ENCODE measurements at places on chromosomes 3 and 15. TPM values are rescaled to one million over a fixed set of nuclear protein-coding genes. Genes with fewer than 3 reads are reported as not detected.

Gene KCNH8
- total RNA-seq = 3.5 TPM

Gene ARNT2
- total RNA-seq = 57.1 TPM

DNA sequence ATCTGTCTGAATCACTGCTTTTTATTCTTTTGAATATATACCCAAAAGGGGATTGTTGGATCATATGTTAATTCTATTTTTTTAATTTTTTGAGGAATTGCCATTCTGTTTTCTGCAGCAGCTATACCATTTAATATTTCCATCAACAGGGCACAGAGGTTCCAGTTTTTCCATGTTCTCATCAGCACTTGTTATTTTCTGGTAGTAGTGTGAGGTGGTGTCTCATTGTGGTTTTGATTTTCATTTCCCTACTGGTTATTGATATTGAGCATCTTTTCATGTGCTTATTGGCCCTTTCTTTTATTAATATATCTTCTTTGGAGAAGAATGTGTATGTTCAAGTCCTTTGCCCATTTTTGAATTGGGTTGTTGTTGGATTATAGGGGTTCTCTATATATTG is 68.1 kb downstream of the PDE8A start:
- no peak overlapping the region for H3K27ac ChIP-seq
- peaks cover 2% of the 10 kb centered on the region for H3K36me3 ChIP-seq
- H3K27me3 ChIP-seq = no peaks in the 10 kb centered on the region
- DNase-seq = no peak
- H3K4me3 ChIP-seq = no peak overlapping the region
- H3K4me1 ChIP-seq = no peaks in the 10 kb centered on the region

Gene WDR93
- not detected for total RNA-seq

DNA sequence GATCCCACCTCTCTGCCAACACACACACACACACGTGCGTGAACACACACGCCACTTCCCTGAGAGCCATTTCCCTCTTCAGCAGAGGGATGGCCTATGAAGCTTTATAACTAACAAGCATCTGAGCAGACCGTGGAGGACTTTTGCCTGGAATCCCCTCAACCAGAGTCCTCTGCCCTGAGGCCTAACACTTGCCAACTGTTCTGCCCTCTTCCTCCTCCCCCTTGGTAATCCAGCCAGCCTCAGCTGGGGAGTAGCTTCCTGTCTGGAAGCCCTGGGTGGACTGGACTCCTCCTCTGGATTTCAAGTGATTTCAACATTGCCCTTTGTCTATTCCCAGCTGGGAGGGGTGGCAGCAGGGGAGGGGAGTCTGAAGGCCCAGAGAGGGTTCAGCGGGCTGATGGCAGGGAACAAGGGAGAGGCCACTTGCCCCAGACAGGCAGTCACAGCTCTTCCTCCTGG is 68.4 kb upstream of the HACD2 start:
- no peaks in the 10 kb centered on the region for H3K27me3 ChIP-seq
- H3K27ac ChIP-seq = peak overlapping the region; percentile 83
- H3K4me1 ChIP-seq = peaks cover 33% of the 10 kb centered on the region
- DNase-seq = no peak
- no peak overlapping the region for H3K4me3 ChIP-seq

DNA sequence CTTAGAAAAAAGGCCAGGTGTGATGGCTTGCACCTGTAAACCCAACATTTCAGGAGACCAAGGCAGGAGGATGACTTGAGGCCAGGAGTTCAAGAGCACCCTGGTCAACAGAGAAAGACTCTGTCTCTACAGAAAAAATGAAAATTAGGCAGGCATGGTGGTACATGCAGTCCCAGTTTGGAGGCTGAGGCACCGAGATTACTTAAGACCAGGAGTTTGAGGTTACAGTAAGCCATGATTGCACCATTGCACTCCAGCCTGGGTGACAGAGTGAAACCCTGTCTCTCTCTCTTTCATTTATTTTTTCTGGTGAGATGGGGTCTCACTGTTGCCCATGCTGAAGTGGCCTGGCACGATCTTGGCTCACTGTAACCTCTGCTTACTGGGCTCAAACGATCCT is 24.7 kb downstream of the IP6K1 start:
- H3K4me3 ChIP-seq = no peak overlapping the region
- no peak for DNase-seq
- no peak overlapping the region for H3K27ac ChIP-seq

DNA sequence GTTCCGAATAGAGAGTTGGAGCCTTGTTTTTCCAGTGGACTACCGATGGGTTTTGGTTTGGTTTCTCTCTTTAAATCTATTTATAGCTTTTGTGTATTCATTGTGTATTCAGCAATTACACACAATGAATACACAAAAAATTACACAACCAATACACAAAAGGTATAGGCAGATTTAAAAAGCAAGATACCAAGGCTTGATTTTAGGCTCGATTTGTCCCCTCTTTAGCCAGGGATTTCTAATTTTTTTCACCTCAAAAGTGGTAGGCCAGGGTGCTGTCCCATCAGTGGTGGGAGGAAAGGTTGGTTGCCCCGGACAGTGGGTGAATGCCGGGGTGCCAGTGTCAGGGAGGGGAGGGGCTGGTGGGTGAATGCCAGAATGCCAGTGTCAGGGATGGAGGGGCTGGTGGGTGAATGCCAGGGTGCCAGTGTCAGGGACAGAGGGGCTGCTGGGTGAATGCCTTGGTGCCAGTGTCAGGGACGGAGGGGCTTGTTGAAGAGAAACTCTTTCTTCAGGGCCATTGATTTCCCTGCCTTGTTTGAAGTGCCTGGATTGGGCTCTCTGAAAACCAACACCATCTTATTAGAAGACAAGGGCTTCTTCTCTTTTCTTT is 186.2 kb downstream of the GOLGA6L6 start:
- H3K4me3 ChIP-seq = no peak overlapping the region
- H3K27me3 ChIP-seq = no peaks in the 10 kb centered on the region
- H3K27ac ChIP-seq = no peak overlapping the region
- no peak for DNase-seq
- H3K4me1 ChIP-seq = no peaks in the 10 kb centered on the region

Gene IMPDH2
- total RNA-seq = 261 TPM

DNA sequence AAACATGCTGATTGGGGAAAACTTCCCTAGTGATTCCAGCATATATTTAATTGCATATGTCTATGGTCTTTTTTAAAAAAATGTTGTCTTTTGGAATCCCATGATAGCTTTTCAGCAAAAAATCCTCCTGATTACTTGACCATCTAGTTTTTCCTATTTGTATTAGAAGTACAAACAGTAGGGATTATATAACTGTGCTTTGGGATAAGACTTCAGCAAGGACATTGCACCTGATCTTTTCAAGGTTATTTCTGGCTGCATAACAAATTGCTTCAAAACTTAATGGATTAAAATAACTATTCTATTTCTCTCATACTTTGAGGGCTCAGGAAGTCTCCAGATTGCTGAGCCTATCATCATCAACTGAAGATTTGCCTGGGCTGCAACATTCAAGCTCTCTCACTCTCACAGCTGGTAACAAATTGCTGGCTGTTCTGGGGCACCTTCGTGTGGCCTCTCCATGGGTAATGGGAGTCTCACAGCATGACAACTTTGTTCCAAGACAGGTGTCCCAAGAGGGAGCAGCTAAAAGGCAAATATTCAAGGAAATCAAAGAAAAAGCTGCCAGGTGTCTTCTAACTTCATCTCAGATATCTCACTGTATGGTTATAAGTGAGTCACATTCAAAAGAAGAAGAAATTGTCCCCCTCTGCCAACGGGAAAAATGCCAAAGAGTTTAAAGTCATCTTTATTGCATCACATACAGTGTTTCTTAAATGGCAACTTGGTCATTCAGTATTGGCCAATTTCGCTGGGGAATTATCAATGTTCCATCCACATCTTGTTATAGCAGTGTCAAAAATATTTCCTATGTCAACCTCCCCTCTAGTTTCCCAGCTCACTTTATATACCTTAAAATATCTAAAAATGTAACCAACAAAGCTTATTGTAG is 644.5 kb upstream of the GRM7 start:
- no peaks in the 10 kb centered on the region for H3K27me3 ChIP-seq
- DNase-seq = no peak
- no peak overlapping the region for H3K4me3 ChIP-seq
- no peak overlapping the region for H3K27ac ChIP-seq

DNA sequence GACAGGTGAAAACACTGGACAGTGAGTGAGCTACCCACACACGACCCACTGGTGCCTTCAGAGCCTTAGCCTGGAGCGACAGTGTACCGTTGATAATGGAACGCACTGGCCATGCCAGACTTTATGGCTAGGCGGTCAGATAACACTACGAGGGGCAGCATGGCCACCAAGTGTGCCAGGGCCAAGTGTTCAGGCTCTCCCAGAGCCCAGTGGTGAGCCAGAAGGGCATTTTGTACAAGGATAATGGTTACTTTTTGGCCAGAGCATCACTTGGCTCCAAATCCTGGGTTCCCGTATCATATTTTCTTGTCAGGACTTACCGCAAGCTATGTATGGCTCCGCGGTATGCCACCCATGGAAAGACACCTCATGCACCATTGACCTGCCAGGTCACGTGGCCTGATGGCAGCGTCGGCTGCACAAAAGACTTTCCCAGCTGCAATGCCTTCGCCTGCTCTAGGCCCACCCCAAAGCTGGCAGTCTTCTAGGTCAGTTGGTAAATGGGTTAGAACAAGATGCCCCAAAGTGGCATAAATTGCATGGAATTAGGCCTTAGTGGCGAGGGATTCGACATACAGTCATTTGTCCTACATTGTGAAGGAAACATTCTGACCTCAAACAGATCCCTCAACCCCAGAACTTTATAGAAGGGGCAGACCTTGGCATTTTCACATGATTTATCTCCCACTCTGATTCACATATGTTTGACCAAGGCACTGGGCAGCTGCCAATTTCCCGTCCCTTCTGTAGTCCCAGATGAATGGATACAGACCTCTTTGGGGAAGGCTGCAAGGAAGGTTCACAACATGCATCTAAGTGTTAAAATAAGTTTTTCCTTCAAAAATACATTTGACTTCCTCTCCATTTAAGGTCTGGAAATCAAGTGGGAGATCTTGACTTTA is 12.2 kb upstream of the SLC28A1 start:
- no peaks in the 10 kb centered on the region for H3K27me3 ChIP-seq
- H3K27ac ChIP-seq = no peak overlapping the region
- no peak overlapping the region for H3K4me3 ChIP-seq
- peaks cover 8% of the 10 kb centered on the region for H3K4me1 ChIP-seq
- DNase-seq = no peak

Gene DNAH12
- 0.09 TPM for total RNA-seq

- no peak for DNase-seq
- H3K36me3 ChIP-seq = no peaks in the 10 kb centered on the region
- H3K4me1 ChIP-seq = no peaks in the 10 kb centered on the region
- no peak overlapping the region for H3K27ac ChIP-seq
- no peak overlapping the region for H3K4me3 ChIP-seq
- H3K27me3 ChIP-seq = no peaks in the 10 kb centered on the region
Measured at GRCh38 chr3:17195856-17196604, 311.3 kb downstream of the PLCL2 start.

GRCh38 chr3:87167628-87168456 is 59.3 kb upstream of the CHMP2B start:
- H3K4me3 ChIP-seq = no peak overlapping the region
- DNase-seq = peak; percentile 35
- H3K27me3 ChIP-seq = no peaks in the 10 kb centered on the region
- no peak overlapping the region for H3K27ac ChIP-seq
- H3K36me3 ChIP-seq = no peaks in the 10 kb centered on the region

GRCh38 chr15:93314245-93314644 is 225.2 kb upstream of the RGMA start:
- H3K36me3 ChIP-seq = peaks cover 9% of the 10 kb centered on the region
- no peaks in the 10 kb centered on the region for H3K27me3 ChIP-seq
- H3K4me1 ChIP-seq = peaks cover 69% of the 10 kb centered on the region
- no peak for DNase-seq
- H3K27ac ChIP-seq = peak overlapping the region; percentile 91

Gene GPR149
- not detected for total RNA-seq

DNA sequence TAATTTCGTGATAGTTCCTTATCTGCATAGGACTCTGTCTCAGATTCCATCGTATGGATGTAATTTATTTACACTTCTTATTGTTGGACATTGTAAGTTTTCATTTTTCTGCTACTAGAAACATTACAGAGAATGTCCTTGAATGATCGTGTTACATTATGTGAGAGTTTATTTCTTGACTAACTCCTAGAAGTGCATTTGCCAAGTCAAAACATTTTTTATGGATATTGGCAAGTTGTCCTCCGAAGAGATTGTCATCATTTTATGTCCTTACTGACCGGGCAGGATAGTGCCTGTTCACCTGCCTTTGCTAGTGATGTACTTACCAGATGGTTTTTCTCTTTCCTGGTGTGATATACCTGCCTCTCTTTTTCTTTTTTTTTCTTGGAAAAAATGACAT is 13.4 kb downstream of the ASB7 start:
- no peaks in the 10 kb centered on the region for H3K4me1 ChIP-seq
- H3K4me3 ChIP-seq = no peak overlapping the region
- no peaks in the 10 kb centered on the region for H3K27me3 ChIP-seq
- peaks cover 16% of the 10 kb centered on the region for H3K36me3 ChIP-seq

Gene CCDC39
- not detected for total RNA-seq

Gene SERP1
- total RNA-seq = 81.7 TPM

DNA sequence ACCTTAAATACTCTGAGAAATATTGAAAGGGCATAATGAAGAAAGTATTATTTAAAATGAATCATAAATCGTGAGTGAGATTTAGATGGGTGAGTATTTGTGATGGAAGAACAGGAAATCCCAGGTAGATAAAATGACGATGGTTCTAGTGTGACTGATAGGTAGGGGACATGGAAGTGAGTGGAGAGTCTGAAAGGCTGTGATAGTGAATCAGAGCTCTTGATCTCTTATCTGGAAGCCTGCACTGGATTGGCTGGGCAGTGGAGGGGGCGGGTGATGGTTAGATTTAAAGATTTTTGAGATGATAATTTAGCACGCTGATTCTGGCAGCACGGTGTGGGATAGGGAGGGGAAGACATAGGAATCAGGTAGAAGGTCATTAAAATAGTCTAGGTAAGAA is 20.1 kb downstream of the HGD start:
- DNase-seq = no peak
- no peaks in the 10 kb centered on the region for H3K36me3 ChIP-seq
- peaks cover 11% of the 10 kb centered on the region for H3K27me3 ChIP-seq
- no peak overlapping the region for H3K4me3 ChIP-seq
- H3K4me1 ChIP-seq = no peaks in the 10 kb centered on the region
- H3K27ac ChIP-seq = no peak overlapping the region

DNA sequence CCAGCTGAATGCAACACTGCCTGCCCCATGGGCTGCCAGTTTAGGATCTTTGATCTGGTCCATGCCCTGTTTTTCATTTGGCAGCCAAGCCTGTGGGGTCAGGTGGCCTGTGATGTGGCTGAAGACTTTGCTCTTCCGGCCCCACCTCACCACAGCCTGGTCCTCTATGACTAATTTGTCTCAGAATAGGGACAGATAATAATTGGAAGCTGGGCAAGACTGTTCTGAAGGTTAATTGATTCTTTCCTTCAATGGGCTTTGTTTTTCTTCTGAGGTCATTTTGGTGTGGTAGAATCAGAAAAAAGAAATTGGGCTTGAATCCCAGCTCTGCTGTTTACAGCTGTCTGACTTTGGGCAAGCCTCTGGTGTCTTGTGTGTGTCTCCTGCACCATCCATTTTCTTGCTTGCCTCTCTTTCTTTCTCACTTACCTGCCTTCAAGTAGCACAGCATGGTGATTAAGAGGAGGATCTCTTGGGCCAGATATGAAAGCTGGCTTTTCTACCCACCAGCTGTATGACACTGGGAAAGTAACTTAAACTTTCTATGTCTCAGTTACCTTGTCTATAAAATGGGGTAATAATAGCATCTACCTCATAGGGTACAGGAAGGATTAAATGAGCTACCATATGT is 24.2 kb downstream of the ABHD2 start:
- no peak overlapping the region for H3K27ac ChIP-seq
- H3K27me3 ChIP-seq = no peaks in the 10 kb centered on the region
- DNase-seq = no peak
- H3K4me1 ChIP-seq = peaks cover 42% of the 10 kb centered on the region
- no peak overlapping the region for H3K4me3 ChIP-seq
